ENCODE measurements at places on chromosomes 1 and 21.

- no peak for DNase-seq
These were observed 7.6 kb downstream of the DNMT3L start for GRCh38 chr21:44253832-44254710.

GRCh38 chr1:6580119-6580592 is 362 bp downstream of the ZBTB48 start:
- peak; percentile 15 for DNase-seq

DNA sequence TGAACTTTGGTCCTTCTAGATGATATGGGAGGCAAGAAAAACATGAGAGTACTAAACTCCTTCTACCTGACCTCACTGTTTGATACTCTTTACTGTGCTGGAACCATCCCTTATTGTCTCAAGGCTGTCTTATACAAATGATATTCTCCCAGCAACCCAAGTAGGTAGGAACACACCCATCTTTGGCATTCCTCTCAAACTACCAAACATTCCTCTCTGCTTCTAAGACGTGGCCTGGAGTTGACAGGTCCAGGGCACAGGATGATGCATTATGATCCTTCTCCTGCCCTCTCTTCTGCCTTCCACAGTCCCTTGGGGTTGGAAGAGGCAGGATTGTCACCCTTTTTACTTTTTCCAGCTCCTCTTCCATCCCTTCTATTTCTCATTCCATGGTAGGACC is 90.5 kb downstream of the SPATA17 start:
- no peak for DNase-seq

- no peak for DNase-seq
These were observed 20.9 kb upstream of the RNF11 start for GRCh38 chr1:51215169-51215568.

DNA sequence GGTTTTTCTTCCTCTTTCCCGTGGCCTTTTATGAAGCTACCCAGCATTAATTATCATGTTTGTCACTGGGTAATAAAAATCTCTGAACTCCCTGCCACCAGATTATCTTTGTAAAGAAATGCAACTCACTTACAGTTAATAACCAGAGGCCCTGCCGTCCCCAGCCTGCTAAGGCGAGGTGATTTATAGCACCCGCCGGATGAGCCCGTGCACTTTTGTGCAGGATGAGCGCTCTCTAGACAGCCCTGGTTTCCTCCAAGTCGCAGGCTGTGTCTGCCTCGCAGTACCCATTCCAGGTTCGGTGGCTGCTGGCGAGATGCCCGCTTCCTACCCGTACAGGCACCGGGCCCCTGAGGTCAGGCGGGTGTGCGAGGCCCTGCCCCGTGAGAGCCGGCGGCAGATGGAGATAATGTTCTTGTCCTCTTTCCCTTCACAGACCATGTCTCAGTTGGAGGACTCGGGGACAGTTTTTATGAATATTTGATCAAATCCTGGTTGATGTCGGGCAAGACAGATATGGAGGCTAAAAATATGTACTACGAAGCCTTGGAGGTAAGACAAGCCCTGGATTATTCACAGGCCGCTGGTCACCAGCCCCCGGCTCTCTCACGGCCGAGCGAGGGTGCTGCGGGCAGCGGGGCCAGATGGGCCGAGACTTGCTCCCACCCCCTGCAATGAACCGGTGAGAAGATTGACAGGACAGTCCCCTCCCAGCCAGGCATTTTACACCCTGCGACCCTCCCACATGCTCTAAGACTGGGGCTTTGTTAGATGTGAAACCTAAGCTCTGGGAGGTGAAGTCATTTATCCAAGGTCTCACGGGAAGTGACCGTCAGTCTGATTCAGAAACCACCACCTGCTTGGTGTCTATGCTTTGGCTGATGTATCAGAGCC is 28.5 kb upstream of the SELENON start:
- peak; percentile 7 for DNase-seq

DNA sequence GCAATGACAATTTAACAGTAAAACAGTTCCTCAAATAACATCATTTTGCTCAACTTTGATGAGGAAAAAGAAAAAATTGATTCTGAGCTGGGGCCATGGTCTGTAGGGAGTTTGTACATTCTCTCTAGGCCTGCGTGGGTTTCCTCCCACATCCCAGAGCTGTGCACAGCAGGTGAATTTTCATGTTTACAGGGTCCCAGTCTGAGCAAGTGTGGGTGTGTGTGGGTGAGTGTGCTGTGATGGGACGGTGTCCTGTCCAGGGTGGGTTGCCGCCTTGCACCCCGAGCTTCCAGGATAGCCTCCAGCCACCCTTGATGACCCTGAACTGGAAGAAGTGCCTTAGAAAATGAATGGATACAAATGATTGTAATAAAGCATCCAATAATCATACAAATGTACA is 75.6 kb upstream of the BCL10 start:
- DNase-seq = no peak

Data from CD4-positive, alpha-beta T cell treated with Interleukin-17A for 1 hour (primary cell).